ENCODE measurements at places on chromosomes 4 and X. TPM values are rescaled to one million over a fixed set of nuclear protein-coding genes. Genes with fewer than 3 reads are reported as not detected.

TNMD gene
- total RNA-seq: not detected

DCTD gene
- 65.3 TPM for total RNA-seq

NAP1L3 gene
- total RNA-seq: not detected

DNA sequence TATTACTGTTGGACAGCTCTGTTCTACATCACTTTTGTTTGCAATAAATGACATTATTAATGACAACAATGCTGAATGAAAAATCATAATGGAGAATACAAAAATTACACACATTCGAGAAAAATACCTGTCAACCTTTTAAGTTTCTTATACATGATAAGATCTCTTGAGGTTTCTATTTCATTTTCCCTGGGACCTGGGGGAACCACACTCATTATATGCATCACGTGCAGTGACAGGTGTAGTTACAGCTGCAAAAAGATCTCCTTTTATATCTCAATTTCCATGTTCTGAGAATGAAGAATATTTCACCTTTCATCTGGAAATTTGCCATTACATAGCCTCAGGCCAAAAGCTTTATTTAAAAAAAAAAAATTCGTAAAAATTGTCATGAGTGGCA, 1347.0 kb upstream of the AGA start:
- no peaks in the 10 kb centered on the region for H3K36me3 ChIP-seq
- H3K27me3 ChIP-seq: no peaks in the 10 kb centered on the region
- H3K4me1 ChIP-seq: no peaks in the 10 kb centered on the region
- no peak overlapping the region for H3K27ac ChIP-seq
- H3K4me3 ChIP-seq: no peak overlapping the region

- no peaks in the 10 kb centered on the region for H3K36me3 ChIP-seq
- peaks cover 27% of the 10 kb centered on the region for H3K4me1 ChIP-seq
- H3K27me3 ChIP-seq: no peaks in the 10 kb centered on the region
- H3K4me3 ChIP-seq: no peak overlapping the region
Observed at GRCh38 chr4:89497517-89498308, 190.1 kb upstream of the GPRIN3 start.

- peaks cover 15% of the 10 kb centered on the region for H3K4me1 ChIP-seq
- no peak overlapping the region for H3K4me3 ChIP-seq
- no peak for DNase-seq
- H3K27me3 ChIP-seq: no peaks in the 10 kb centered on the region
- no peak overlapping the region for H3K27ac ChIP-seq
Observed at GRCh38 chr4:158035662-158036195, 137.1 kb downstream of the GASK1B start.

- H3K27me3 ChIP-seq: no peaks in the 10 kb centered on the region
- no peak overlapping the region for H3K4me3 ChIP-seq
- no peak for DNase-seq
- no peaks in the 10 kb centered on the region for H3K4me1 ChIP-seq
- H3K27ac ChIP-seq: no peak overlapping the region
Observed at GRCh38 chr4:40333921-40334352, 1.2 kb upstream of the CHRNA9 start.

- H3K27me3 ChIP-seq: peaks cover 51% of the 10 kb centered on the region
- DNase-seq: no peak
- H3K4me1 ChIP-seq: no peaks in the 10 kb centered on the region
- H3K27ac ChIP-seq: no peak overlapping the region
- no peak overlapping the region for H3K4me3 ChIP-seq
Observed at GRCh38 chrX:39397561-39398199, 596.4 kb downstream of the MID1IP1 start.

- no peaks in the 10 kb centered on the region for H3K4me1 ChIP-seq
- no peaks in the 10 kb centered on the region for H3K36me3 ChIP-seq
- DNase-seq: no peak
- H3K27ac ChIP-seq: no peak overlapping the region
Observed at GRCh38 chr4:65559270-65559669, 111.0 kb downstream of the EPHA5 start.

DNA sequence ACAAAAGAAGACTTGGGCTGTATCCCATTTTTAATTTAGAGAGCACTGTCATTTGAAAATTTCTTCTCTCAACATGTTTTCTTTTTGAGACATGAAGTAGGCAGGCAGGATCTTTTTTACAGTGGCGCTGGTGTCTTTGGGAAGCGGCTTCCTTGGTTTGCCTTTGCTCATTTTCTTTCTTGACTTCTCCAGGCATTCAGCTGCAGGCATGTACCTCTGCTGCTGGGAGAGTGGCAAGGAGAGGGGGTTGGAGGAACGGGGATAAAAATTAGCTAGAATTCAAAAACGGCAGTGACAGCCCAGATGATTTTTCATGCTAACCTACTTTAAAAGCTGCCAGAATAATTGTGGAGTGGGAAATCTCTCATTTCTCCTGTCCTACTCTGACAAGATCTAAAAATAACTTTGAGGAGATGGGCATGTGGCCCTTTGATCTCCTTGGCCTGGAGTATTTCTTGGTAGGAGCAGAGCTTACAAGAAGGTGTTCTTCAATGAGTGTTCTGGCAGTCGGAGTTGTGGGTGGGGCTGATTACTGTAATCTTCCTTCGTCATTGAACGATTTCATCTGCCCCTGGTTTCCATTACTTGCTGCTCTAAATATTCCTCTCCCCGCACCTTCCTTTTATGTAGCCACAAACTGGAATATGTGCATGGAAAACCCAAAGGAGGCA, 54.8 kb downstream of the TBL1X start:
- H3K36me3 ChIP-seq: no peaks in the 10 kb centered on the region
- no peaks in the 10 kb centered on the region for H3K27me3 ChIP-seq
- H3K4me3 ChIP-seq: no peak overlapping the region
- no peak overlapping the region for H3K27ac ChIP-seq
- DNase-seq: no peak

DNA sequence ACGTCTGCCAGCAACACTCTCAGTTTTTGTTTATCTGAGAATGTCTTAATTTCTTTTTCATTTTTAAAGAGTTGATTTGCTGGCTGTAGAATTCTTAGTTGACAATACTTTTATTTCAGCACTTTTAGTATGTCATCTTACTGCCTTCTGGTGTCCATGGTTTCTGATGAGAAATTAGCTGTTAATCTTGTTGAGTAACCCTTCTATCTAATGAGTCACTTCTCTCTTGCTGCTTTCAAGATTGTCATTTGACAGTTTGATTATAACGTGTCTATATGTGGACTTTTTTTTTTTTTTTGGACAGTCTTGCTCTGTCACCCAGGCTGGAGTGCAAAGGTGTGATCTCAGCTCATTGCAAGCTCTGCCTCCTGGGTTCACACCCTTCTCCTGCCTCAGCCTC, 24.0 kb upstream of the TMEM255A start:
- H3K27ac ChIP-seq: no peak overlapping the region
- no peaks in the 10 kb centered on the region for H3K27me3 ChIP-seq

DNA sequence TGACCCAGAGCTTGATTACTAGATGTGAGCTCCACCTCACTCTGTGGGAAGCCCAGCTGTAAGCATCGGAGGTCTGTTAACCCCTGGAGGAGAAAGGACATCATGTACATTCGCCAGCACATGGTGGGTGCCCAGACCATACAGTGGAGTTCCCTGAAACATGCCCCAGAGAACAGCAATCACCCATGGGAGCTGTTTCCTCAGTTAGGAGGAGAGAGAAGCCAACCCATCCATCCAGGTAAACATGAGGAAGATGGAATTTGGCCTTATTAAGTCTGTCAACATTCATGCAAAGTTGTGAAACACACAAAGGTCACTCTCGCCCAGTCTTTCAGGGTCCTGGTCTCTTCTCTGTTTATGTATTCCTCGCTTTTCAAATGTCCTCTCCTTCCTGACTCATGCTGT, 354.7 kb downstream of the ANK2 start:
- no peak overlapping the region for H3K4me3 ChIP-seq
- H3K27me3 ChIP-seq: no peaks in the 10 kb centered on the region
- no peaks in the 10 kb centered on the region for H3K4me1 ChIP-seq
